Fibroblast of the aortic adventitia (primary cell): ENCODE measurements at places on chromosomes 1 and 21.

- DNase-seq: no peak
These were observed 49.7 kb downstream of the NTPCR start for GRCh38 chr1:232999956-233000625.

GRCh38 chr1:209849388-209849787, 21.6 kb downstream of the UTP25 start:
- no peak for DNase-seq

DNA sequence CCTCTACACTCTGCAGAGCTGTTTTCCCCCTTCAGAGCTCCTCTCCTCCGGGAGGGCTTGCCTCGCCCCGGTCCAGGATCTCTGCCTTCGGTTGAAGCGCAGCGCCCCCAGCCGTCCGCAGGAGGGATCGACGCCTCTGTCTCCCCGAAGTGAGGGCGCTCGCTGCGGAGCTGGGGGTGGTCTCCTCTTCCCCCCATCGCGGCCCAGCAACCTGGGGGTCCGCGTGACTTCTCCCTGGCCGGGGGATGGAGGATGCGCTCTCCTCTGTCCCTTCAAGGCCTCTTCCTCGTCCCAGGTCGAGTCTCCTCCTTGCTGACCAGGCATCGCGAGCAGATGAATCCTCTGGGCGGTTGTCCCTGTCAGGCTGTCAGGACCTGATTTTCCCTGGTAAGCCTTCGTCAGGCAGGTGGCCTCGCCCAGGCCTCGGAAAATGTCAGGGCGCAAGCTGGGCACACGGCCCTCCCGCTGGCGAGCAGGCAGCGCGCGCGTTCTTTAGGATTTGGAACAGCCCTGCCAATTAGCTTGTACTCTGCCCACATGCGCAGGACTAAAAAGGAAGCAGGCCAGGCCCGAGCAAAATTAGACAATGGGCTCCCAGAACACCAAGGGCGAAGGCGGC, 90.5 kb downstream of the EDEM3 start:
- DNase-seq: peak; percentile 73

DNA sequence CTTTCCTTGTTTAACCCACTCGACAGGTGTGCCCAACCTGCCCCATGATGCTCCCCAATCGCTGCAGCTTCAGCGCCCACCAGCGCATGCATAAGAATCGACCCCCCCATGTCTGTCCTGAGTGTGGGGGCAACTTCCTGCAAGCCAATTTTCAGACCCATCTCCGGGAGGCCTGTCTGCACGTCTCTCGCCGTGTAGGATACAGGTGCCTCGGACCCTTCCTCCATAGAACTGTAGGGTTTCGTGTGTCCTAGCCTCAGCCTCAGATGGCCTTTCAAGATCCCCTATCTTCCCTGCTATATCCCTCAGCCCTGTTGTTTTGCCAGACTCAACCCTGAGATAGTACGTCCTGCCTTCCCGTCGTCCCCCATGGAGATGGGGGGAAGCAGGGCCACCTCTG, 6.4 kb downstream of the ZNF687 start:
- no peak for DNase-seq

- DNase-seq: no peak
These were observed 75.5 kb downstream of the PIK3CD start for GRCh38 chr1:9726905-9727595.

DNA sequence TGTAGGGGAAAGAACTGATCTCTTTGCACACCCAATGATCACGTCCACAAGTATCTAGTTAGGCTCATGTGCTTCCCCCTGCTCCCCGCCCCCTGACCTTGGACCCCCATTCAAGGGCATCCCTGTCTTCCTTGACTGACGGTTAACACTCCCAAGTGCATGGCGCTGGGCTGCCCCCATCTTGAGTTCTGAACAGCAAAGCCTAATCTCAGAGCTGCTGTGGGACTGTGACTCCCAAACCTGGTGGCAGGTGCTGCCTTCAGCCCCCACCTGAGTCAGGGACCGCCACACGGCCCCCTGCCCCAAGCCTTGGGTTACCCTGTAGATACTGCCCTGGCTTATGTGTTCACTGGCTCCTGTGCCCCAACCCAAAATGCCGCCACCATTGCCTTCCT, 925 bp downstream of the TNNI1 start:
- DNase-seq: no peak

GRCh38 chr1:214187121-214187900, 93.6 kb upstream of the SMYD2 start:
- no peak for DNase-seq

DNA sequence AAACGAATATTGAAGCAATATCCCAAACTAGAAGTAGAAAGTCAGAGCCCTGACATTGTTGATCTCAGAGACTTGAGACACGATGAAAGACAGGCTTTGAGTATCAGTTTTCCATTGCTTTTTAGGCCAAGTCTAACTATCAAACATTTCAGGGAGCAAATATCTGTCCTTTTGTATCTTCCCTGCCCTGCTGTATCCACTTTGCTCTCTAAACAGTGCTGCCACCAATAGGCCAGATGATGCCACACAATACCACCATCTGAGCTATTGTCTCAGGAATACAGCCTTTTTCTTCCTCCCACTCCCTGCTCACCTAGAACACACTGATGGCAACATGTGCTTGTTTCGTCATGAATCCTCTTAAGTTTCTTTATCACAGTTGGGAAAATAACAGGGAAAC, 62.6 kb upstream of the SPAG17 start:
- peak; percentile 14 for DNase-seq

DNA sequence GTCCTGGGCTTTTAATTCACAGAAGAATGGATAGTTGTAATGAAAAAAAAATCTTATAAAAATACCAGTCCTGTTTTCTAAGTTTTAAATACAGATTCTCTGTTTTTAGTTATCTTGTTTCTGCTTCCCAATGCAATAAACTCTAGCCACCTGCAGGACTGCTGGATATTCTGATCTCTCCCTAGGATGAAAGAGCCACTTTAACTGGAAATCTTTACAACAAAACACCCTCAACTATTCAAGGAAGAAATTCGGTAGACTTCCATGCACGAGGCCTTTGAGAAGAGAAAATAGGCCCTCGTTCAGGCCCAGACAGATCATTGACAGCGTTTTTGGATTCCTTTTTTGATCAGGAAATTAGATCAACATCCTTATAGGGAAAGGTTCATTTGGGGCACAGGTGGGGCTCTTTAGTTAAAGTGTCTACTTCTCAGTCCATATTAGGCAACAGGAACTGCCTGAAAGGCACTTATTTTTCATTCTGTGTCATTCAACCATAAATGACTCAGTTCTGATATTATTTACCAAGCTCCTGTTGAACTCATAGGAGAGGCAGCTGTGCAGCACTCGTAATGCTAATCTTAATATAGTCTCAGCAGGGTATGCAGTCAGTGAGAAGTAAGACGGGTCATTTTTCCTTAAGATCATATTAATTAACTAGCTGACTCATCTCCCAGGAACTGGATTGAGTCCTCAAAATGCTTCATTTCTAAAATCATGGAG, 71.1 kb upstream of the ERRFI1 start:
- peak; percentile 66 for DNase-seq

GRCh38 chr1:228976316-228976715, 241.0 kb downstream of the RHOU start:
- DNase-seq: no peak

DNA sequence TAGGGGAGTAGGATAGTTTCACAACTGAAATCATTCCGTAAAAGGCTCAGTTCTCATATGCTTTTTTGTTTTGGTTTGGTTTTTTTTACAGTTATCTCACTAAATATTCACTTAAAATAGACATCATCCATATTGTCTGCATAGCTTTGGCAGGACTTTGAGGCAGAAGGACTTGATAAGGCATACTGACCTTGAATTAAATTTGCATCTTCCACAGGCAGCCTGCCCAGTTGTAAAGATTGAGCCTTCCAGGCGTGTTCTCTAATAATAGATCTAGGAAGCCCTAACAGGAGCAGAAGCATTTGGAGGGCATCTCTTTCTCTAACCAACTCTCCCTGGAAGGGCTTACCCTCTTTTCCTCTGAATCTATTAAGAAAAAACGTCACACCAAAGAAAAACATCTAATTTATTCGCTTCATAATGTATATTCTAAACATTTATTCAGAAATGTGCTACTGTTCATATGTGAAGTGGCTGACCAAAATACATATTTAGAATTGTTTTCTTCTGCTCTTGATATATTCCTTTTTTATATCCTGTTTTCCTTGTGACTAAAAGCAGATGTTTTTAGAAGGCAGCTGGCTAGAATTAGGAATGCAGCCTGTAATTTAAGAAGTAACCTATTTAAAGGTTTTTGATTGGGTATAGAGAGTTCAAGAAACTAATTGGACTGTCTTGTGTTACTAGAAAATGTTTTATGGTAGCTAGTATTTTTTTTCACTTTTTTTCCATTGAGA, 20.2 kb downstream of the DESI2 start:
- peak; percentile 72 for DNase-seq

DNA sequence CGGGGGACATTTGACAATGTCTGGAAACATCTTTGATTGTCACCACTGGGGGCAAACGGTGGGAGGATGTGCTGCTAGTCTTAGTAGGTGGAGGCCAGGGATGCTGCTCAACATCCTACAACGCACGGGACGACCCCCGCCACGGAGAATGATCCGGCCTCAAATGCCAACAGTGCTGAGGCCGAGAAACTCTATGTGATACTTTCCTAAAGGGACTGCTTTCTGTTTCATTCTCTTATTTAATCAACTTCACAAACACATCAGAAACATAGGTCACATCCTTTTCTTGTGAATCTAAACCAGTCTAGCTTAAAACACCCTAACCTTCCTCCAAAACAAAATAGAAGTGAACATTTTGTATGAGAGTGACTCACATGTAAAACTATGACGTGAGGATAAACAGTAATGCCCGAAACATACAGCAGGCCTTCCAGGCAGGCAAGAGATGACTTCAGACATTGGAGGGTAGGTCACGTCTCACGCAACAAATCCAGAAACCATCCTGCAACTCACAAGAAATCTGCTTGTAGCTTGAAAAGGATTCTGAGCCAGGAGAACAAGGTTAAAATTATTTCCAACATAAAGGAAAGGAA, 37.2 kb upstream of the ETS2 start:
- DNase-seq: peak; percentile 95

- DNase-seq: no peak
These were observed 105.2 kb downstream of the ACBD6 start for GRCh38 chr1:180397175-180397574.

DNA sequence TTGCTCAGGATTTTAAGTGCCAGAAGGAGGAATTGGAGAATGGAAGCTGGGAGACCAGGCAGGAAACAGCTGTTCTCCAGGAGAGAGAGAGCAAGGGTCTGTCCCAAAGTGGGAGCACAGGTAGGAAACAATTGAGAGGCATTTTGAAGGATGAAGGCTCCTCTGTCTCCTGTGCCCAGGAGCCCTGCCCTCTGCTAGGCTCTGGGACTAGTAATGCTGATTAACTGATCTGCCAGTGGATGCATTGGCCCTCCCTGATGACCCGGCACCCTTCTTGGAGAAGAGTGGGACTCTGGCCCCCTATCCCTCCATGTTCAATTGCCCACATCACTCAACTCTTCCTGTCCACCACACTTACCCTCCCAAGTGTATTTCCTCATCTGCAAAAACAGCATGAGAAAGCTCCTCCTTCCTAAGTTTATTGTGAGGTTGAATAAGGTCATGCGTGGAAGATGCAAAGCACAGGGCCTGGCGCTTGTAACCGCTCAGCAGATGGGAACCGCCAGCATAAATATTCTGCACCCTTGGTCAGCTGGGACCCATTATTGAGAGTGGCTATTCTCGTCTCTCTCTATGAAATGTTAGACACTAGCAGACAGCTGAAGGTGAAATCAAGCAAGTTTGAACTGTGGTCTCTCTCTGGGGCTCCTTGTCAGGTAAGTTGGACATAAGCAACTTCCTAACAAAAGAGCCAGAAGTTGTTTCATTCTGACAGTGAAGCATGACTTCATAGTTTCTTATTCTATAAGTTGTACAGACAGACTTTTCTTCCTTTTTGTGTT, 63.0 kb upstream of the ANGPTL1 start:
- DNase-seq: no peak

DNA sequence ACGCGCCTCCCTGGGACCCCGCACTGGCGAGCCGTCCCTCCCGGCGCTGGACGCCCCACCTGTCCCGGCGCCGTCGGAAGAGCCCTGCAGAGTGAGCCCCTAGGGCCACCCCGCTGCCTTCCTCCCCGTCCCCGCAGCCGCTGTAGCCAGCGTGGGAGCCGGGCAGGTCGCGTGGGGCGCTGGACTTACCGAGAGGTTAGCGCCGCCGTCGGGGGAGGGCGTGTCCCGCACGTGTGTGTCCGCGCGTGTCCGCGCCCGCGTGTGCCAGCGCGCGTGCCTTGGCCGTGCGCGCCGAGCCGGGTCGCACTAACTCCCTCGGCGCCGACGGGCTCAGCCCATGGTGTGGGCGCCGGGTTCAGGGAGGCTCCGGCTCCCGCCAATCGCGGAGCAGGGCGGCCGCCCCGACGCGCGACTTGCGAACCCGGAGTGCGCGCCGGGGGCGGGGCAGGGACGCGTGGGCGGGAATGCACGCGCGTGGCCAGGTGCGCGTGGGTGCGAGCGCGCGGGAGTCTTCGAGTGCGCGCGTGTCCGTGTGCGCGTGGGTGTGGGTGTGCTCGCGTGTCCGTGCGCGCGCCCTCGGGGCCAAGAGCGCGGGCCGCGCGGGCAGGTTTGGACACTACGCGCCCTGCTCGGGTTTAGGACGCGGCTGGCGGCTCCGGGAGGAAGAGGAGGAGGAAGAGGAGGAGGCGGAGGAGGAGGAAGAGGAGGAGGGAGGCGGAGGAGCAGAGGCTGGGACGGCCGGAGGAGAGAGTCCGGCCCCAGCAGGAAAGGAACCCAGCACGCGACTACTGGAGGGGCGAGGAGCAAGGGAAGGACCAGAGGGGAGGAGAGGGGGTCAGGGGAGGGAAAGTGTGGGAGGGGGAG, 145.2 kb upstream of the ETS2 start:
- DNase-seq: no peak

DNA sequence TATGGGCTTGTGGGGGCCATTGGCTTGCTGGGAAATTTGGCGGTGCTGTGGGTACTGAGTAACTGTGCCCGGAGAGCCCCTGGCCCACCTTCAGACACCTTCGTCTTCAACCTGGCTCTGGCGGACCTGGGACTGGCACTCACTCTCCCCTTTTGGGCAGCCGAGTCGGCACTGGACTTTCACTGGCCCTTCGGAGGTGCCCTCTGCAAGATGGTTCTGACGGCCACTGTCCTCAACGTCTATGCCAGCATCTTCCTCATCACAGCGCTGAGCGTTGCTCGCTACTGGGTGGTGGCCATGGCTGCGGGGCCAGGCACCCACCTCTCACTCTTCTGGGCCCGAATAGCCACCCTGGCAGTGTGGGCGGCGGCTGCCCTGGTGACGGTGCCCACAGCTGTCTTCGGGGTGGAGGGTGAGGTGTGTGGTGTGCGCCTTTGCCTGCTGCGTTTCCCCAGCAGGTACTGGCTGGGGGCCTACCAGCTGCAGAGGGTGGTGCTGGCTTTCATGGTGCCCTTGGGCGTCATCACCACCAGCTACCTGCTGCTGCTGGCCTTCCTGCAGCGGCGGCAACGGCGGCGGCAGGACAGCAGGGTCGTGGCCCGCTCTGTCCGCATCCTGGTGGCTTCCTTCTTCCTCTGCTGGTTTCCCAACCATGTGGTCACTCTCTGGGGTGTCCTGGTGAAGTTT, 550 bp downstream of the RXFP4 start:
- no peak for DNase-seq
